ENCODE measurements at places on chromosomes 5 and 9.

GRCh38 chr5:102875721-102876123 is 120.6 kb downstream of the PAM start:
- no peak for DNase-seq

DNA sequence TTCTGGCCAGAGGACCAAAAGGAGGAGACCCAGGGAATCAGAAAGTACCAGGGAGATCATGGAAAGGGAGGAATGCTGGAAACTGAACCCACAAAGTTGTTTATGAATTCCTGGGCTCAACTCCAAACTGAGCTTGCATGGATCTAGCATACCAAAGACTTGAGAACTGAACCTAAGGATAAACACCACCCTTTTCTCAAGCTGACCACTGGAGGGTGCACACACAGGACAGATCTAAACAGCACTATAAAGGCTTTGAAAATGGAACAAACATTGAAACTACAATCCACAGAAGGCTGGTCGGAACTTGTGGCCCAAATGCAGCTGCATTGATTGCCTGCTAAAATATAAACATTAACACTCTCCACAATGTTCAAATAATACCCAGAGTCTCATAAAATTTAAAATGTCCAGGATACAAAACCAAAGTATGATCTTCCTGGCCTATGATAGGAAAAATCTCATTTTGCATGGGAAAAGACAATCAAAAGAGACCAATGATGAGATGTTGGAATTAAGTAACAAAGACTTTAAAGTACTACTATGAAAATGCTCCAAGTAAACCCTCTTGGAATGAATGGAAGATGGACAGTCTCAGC is 15.6 kb upstream of the IRF1 start:
- no peak for DNase-seq

GRCh38 chr5:54601411-54602230 is 84.1 kb downstream of the SNX18 start:
- DNase-seq, result no peak

- no peak for DNase-seq
Observed at GRCh38 chr5:75389430-75389829, 52.4 kb downstream of the HMGCR start.

GRCh38 chr9:135887585-135888050 is 19.7 kb downstream of the CAMSAP1 start:
- peak; percentile 69 for DNase-seq

- DNase-seq, result peak; percentile 65
Observed at GRCh38 chr5:141040093-141040770, 10.9 kb upstream of the PCDHB1 start.

DNA sequence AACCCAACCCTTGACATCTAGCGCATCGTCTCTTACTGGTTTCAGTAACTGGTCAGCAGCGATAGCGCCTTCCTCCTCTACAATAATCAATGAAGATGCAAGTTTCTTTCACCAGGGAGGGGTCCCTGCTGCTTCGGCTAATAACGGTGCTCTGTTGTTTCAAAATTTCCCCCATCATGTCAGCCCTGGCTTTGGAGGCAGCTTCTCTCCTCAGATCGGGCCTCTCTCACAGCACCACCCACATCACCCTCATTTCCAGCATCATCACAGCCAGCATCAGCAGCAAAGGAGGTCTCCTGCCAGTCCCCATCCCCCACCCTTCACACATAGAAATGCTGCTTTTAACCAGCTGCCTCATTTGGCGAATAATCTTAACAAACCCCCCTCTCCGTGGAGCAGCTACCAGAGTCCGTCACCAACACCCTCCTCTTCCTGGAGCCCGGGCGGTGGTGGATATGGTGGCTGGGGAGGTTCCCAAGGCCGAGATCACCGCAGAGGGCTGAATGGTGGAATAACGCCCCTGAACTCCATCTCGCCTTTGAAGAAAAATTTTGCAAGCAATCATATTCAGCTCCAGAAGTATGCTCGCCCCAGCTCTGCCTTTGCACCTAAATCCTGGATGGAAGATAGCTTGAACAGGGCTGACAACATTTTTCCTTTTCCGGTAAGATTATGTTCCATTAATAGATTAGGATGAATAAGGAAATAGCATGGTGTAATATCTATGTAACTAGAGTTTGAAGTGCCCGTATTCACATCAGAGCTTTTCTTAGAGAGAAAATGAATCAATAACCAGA is 2.2 kb downstream of the CPEB4 start:
- DNase-seq, result no peak

DNA sequence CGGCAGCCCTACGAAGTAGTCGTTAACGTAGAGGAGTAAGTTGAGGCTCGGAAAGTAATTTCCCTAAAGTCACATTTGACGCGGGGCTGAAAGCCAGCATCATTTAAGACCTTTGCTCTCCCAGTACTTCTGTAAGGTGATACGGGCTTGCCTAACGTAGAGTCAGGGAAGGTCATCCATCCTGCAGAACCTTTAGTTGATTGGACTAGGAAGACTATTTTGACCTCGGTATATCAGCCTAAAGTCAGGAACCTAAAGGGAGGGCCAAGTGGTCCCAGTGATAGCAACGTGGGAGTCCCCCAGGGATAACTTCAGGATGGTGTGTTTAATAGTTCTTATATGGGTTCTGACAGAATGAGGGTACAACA is 657 bp downstream of the NUP214 start:
- no peak for DNase-seq

DNA sequence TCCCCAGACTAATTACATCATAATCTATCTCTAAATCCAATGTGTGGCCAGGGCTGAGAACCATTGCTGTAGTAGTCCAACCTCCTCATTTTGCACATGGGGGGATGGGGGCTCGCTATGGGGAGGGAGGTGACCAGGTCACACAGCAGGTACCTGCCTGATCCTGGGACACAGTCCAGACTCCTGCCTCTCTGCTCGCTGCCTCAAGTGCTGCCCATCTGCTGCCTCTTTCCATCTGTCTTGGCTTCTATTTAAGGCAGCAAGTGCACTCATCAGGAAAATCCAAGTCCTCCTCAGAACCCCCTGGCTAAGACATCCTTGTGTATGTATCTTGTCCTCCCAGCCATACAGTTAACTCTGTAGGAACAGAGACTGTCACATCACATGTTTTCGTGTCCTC is 57.7 kb upstream of the FRRS1L start:
- no peak for DNase-seq

- peak; percentile 52 for DNase-seq
Observed at GRCh38 chr5:56190497-56190896, 42.6 kb downstream of the ANKRD55 start.

GRCh38 chr5:133662578-133662977 is 50.2 kb upstream of the FSTL4 start:
- no peak for DNase-seq

DNA sequence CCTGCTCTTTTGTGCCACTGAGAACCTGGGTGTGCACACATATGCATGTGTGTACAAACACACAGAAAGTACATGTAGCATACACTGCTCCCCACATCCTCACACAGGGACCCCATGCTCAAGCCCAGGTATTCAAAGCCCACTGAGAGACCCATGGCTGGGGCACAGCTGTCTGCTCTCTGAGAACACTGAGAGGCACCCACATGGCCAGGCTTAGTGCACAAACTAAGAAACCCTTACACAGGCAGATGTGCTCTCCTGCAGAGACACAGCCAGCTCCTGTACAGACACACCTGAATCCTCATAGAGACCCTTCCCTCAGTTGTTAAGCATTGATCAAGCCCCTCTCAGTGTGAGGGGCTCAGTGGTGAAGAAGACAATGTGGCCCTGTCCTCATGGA is 92.5 kb downstream of the CACNA1B start:
- no peak for DNase-seq
